ENCODE measurements at places on chromosomes 6 and 20. TPM values are rescaled to one million over a fixed set of nuclear protein-coding genes. Genes with fewer than 3 reads are reported as not detected.

DNA sequence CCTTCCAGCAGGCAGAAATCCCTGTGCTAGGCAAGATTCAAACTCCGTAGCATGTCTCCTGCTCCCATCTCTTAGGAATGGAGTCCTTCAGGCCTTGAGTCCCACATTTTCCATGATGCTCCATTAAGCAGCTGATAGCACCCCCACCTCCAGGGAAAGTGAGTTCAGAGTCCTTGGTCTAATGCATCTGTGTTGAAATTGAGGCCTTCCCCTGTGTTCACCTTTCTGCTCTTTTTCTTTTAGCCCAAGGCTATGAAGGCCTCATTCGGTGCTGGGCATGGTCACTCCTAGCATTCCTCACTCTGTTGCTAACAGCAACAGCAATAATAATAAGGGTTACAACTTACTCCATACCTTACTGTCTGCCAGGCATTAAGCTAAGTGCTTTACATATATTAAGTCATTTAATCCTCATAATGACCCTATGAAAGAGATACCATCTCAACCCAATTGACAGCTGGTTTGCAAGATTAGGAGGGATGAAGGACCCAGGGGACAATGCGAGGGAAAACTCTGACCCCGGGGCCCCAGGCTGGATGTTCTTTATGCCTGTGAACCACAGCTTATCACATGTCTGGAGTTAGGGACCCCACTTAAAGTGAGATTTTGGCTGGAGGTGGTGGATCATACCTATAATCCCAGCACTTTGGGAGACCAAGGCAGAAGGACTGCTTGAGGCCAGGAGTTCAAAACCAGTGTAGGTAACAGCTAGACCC lies 17.5 kb upstream of the PANK2 start:
- H3K4me1 ChIP-seq = no peaks in the 10 kb centered on the region
- no peak for DNase-seq
- H3K4me3 ChIP-seq = no peak overlapping the region
- H3K27me3 ChIP-seq = no peaks in the 10 kb centered on the region
- peaks cover 3% of the 10 kb centered on the region for H3K36me3 ChIP-seq

- peak; percentile 30 for DNase-seq
- H3K4me1 ChIP-seq = no peaks in the 10 kb centered on the region
- H3K27me3 ChIP-seq = no peaks in the 10 kb centered on the region
- H3K36me3 ChIP-seq = no peaks in the 10 kb centered on the region
- H3K4me3 ChIP-seq = no peak overlapping the region
Measured at GRCh38 chr20:51639206-51639832, 96.8 kb upstream of the NFATC2 start.

GRCh38 chr6:45187836-45188235 lies 140.3 kb upstream of the RUNX2 start:
- no peaks in the 10 kb centered on the region for H3K4me1 ChIP-seq
- H3K27me3 ChIP-seq = no peaks in the 10 kb centered on the region

Gene CALHM4
- total RNA-seq = not detected

- H3K4me3 ChIP-seq = no peak overlapping the region
- no peak overlapping the region for H3K27ac ChIP-seq
- H3K36me3 ChIP-seq = no peaks in the 10 kb centered on the region
- H3K27me3 ChIP-seq = no peaks in the 10 kb centered on the region
Measured at GRCh38 chr20:40880063-40880728, 148.4 kb upstream of the TOP1 start.

DNA sequence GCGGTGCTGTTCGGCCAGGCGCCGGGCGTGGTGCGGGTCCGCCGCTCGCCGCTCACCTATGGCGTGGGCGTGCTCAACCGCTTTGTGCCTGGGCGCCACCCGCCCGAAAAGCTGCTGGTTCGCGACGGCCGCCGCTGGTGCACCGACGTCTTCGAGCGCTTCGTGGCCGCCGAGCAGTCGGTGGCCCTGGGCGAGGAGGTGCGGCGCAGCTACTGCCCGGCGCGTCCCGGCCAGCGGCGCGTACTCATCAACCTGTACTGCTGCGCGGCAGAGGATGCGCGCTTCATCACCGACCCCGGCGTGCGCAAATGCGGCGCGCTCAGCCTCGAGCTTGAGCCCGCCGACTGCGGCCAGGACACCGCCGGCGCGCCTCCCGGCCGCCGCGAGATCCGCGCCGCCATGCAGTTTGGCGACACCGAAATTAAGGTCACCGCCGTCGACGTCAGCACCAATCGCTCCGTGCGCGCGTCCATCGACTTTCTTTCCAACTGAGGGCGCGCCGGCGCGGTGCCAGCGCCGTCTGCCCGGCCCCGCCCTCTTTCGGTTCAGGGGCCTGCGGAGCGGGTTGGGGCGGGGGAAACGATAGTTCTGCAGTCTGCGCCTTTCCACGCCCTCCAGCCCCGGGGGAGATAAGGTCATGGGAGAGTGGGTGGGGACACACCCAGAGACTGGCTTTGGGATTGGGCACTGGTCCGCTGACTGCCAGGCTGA lies 15.7 kb downstream of the ADISSP start:
- no peaks in the 10 kb centered on the region for H3K36me3 ChIP-seq
- peak overlapping the region; percentile 10 for H3K4me3 ChIP-seq
- peaks cover 8% of the 10 kb centered on the region for H3K27me3 ChIP-seq
- H3K4me1 ChIP-seq = peaks cover 5% of the 10 kb centered on the region
- DNase-seq = peak; percentile 48

- DNase-seq = no peak
- H3K4me3 ChIP-seq = no peak within 1 kb of the TSS
- no peaks in the 10 kb centered on the region for H3K4me1 ChIP-seq
- no peaks in the 10 kb centered on the region for H3K27me3 ChIP-seq
- no peak within 1 kb of the TSS for H3K27ac ChIP-seq
- H3K36me3 ChIP-seq = no peaks in the 10 kb centered on the region
Measured at GRCh38 chr6:167997642-167998041, at the start of gene KIF25. KIF25 (plus strand) TSS chr6:167997671; CDS start chr6:168029586, 31,915 bp downstream.

Gene PXT1
- total RNA-seq = not detected

GRCh38 chr6:155710704-155711103 lies 255.1 kb upstream of the NOX3 start:
- no peaks in the 10 kb centered on the region for H3K36me3 ChIP-seq
- no peak for DNase-seq
- no peaks in the 10 kb centered on the region for H3K4me1 ChIP-seq

Gene WFDC5
- total RNA-seq = not detected

Gene SMIM28
- total RNA-seq = not detected

DNA sequence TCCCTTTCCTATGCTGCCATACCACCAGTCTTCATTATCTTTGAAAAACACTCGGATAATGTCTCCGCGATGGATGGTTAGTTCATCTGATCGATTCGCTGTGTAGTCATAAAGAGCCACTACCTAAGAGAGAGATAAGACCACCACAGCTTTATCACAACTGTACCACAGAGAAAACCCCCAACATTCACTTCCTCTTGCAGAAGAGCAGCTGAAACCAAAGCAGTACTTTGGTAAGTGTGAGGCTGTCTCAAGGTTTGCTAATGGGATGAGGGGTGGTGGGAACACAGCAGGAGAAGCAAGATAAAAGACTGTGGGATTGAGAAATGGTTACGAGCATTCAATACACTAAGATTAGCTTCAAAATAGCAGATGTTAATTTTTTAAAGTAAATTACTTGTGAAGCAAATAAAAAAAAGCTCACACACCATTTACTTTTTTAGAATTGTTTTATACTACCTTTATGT lies 142.1 kb downstream of the MYB start:
- no peak overlapping the region for H3K27ac ChIP-seq
- H3K4me3 ChIP-seq = no peak overlapping the region
- H3K27me3 ChIP-seq = no peaks in the 10 kb centered on the region
- H3K36me3 ChIP-seq = no peaks in the 10 kb centered on the region
- no peaks in the 10 kb centered on the region for H3K4me1 ChIP-seq

DNA sequence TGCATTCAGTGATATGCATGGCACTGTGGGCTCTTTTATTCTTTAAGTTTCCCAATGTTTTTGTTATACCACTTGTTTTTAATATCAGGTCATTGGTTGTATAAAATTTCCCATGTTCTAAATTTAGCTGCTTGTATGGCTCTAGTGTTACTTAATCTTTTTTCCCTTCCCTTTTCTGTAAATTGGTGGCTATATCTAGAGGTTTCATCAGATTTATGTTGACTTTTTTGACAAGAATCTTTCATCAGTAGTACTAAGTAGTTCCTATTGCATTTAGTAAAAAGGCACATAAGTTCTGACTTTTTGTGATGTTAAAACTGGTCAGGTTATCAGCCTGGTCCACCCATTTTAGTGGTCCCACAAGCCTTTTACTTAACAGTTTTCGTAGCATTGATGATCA lies 51.1 kb downstream of the MMS22L start:
- H3K4me3 ChIP-seq = no peak overlapping the region
- no peak for DNase-seq
- no peaks in the 10 kb centered on the region for H3K36me3 ChIP-seq
- H3K27ac ChIP-seq = no peak overlapping the region
- H3K4me1 ChIP-seq = no peaks in the 10 kb centered on the region

DNA sequence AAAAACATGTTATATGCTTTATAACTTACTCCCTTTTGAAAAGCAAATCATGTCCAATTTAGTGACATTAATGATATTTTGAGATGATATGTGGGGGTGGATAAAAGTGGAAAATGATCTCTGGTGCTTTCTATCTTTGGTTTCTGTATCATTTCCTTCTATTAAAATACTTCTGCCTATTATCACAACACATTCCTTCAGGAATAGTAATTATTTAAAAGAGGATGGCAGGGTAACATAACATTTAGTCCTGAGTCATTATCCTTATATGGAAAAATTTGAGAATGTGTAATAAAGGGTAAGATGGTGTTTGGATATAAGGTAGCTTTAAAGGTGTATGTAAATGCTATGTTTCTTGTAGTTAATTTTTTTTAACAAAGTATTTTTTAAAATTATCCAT lies 657.7 kb downstream of the PHF3 start:
- no peaks in the 10 kb centered on the region for H3K27me3 ChIP-seq
- no peak for DNase-seq
- no peaks in the 10 kb centered on the region for H3K36me3 ChIP-seq
- no peak overlapping the region for H3K4me3 ChIP-seq

- no peak for DNase-seq
- H3K4me3 ChIP-seq = no peak overlapping the region
- H3K36me3 ChIP-seq = no peaks in the 10 kb centered on the region
- H3K27me3 ChIP-seq = no peaks in the 10 kb centered on the region
Measured at GRCh38 chr6:8321671-8322404, 113.5 kb downstream of the SLC35B3 start.

Gene PRICKLE4
- 1.4 TPM for total RNA-seq

DNA sequence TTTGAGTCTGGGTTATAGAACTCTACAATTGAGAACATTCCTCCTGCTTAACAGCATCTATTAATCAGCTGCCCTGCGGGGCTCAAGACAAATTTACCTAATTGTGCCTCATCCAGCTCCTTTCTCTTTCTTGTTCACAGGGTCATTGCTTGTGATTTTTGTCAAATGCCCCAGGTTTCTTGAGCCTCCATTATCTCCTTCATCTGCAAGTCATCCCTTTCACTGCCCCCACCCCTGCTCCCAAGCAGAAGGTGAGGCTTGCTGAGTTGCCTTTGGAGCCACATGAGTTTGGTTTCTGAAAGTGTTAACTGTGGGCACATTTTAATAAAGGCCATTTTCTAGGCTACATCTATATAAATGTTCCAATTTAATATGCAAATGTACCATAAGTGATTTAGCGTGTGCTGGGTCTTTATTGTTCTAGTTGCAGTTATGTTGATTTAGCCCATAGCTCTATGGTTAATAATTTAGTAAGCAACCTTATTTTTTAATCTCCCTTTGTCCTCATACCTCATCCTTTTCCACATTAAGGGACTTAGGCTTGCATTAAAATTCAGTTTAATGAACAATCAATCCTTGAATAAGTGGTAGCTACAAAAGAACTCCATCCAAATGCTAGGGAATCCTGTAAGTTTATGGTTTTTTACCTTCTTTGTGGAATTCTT lies 56.1 kb downstream of the VSTM2L start:
- no peaks in the 10 kb centered on the region for H3K27me3 ChIP-seq
- no peaks in the 10 kb centered on the region for H3K4me1 ChIP-seq
- H3K27ac ChIP-seq = no peak overlapping the region
- no peak overlapping the region for H3K4me3 ChIP-seq
- no peaks in the 10 kb centered on the region for H3K36me3 ChIP-seq

Gene MCHR2
- total RNA-seq = not detected

DNA sequence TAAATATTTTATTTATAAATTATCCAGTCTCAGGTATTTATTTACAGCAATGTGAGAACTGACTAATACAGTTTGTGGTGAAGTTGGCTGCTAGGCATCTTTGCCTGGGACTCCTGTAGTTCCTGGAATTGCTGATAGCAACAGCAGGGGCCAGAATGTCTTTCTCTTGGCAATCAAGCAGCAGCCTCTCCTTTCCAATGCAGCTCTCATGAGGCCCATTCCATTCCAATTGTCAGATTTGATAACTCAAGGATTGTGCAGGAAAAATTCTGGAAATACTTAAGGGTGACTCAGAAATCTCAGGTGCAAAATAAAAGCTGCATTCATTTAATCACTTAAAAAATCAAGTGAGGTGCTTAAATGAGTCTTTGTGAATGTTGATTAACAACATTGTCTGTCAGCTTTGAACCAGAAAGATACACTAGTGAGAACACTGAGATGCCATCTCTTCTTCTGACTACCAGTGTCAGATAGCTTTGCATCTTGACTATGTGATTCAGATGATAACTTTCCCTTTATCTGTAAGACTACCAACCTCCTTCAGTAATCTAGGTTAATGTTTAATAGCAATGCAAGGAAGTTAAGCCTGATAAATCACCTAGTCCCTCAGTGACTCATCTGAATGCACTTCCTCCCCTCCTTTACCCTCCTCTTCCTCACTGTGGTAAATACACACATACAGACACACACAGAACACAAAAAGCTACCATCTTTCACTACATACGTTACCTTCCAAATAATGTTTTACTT lies 32.1 kb upstream of the COL21A1 start:
- H3K36me3 ChIP-seq = no peaks in the 10 kb centered on the region
- no peak overlapping the region for H3K4me3 ChIP-seq
- no peaks in the 10 kb centered on the region for H3K27me3 ChIP-seq
- no peaks in the 10 kb centered on the region for H3K4me1 ChIP-seq
- no peak for DNase-seq
- H3K27ac ChIP-seq = no peak overlapping the region

Gene ANKRD66
- total RNA-seq = not detected

DNA sequence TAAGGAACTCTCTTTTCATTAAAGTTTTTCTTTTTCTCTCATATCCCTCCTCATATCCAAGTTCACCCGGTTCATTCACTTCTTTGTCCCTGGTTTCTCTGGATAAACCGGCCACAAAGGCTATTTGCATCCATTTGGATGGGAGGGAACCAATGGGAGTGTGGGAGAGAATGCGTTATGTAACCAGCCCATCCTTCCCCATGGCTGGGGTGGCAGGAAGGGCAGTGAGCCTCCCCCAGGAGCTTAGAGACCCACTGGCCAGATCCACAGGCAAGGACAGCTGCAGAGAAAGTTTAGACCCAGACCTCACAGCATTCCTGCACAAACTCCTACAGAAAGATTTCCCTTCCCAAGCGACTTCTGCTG lies 10.7 kb downstream of the CASS4 start:
- no peaks in the 10 kb centered on the region for H3K36me3 ChIP-seq
- no peaks in the 10 kb centered on the region for H3K27me3 ChIP-seq
- no peaks in the 10 kb centered on the region for H3K4me1 ChIP-seq
- no peak overlapping the region for H3K4me3 ChIP-seq
- no peak overlapping the region for H3K27ac ChIP-seq

GRCh38 chr6:160963651-160964050 lies 27.9 kb upstream of the MAP3K4 start:
- no peaks in the 10 kb centered on the region for H3K27me3 ChIP-seq
- DNase-seq = no peak
- no peaks in the 10 kb centered on the region for H3K36me3 ChIP-seq
- H3K27ac ChIP-seq = no peak overlapping the region

Gene PMEPA1
- total RNA-seq = 34.5 TPM
